Omental fat pad (tissue), 4 donors: ENCODE measurements at places on chromosomes 2 and 18.

DNA sequence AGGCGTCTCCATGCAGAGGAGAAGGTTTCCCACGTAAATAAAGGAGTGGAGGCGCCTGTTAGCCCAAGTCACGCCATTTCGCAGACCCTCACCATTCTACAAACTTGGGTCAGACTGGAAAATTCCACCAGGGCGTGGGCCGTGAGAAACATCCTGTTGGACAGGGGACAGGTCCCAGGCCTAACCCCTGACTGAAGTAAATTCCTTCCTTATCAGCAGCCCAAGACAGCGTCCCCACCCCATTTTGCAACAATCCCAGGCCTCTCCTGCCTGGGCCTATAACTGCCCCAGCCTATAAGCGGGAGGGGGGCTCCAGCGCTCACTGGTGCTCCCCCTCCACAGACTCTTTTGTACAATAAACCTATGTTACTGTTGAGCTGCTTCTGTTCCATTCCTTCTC is 57.3 kb upstream of the CBLN2 start:
- no peak for DNase-seq

DNA sequence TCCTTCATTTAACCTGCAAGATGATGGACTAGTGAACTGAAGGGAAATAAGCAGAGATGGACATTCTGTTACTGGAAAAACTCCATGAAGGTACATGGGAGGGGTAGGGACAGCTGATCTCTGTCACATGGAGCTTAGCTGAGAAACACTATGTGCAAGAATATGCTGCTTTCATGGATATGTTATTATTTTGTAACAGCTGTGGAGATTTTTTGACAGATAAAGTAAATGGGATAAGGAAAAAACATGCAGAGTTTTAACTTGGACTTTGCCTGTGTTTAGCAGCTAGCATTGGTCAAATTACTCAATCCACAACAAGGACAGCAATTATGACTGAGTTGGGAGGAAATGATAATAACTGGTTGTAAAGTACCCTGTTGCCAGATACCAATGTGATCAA is 28.7 kb upstream of the HNRNPA3 start:
- no peak for DNase-seq

GRCh38 chr2:158837645-158838044 is 42.5 kb downstream of the DAPL1 start:
- DNase-seq = no peak

DNA sequence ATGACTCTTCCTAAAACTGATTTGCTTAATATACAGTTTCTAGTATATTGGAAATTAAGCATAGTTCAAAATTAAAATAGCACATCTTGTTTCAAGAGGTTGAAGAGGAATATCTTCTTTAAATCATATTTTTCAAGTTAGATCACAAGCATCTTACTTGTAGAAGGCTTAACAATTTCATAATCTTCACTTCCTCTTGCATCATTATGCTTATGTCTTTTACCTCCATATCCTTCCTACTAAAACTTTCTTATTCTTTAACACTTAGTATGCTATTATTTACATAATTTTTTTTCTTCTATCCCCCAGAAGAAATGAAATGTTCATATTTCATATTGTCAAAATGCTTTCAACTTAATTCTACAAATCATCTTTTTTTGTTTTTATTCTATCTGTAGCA is 1354.9 kb upstream of the TMEFF2 start:
- DNase-seq = no peak

DNA sequence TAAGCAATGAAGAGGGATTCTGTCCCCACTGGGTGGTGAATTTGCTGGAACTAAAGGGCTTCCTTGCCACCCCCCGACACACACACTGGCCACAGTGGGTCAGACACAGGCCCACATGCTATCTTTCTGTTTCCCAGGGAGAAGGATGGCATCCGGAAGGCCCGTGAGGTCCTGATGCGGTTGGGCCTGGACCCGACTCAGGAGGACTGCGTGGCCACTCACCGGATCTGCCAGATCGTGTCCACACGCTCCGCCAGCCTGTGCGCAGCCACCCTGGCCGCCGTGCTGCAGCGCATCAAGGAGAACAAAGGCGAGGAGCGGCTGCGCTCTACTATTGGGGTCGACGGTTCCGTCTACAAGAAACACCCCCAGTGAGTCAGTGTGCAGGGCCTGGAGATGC is 44.6 kb downstream of the HK2 start:
- DNase-seq = no peak

DNA sequence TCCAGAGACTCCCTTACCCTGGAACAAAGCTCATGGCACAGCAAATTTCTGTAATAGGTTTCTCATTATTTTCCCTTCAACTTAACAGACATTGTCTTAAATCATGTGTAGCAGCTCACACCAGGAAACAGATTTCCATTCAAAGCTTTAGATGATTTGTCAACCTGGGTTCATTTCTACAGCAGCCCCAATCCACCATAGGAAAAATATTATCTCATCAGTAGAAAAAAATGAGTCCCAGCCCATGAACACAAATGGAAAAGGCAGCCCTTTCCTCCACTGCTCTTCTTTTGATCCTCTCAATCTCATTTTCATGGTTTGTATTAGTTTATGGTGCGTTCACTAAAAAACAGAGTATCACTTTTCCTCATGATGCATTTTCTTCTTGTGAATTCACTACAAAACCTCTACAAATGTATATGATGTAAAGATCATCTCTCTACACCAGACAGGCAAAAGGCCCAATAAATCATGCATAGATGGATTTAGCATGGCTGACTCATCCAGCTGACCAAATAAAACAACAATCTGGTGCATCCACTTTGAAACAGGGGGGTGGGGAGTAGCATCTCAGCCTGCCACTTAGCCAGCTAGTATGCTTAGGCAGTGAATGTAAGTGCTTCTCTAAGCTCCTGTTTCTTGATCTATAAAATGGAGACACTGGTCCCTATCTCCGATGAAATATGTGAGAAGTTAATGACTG is 78.6 kb downstream of the SATB2 start:
- no peak for DNase-seq
